CD4-positive, CD25-positive, alpha-beta regulatory T cell (primary cell): ENCODE measurements at places on chromosomes 3 and 15. TPM values are rescaled to one million over a fixed set of nuclear protein-coding genes. Genes with fewer than 3 reads are reported as not detected.

DNA sequence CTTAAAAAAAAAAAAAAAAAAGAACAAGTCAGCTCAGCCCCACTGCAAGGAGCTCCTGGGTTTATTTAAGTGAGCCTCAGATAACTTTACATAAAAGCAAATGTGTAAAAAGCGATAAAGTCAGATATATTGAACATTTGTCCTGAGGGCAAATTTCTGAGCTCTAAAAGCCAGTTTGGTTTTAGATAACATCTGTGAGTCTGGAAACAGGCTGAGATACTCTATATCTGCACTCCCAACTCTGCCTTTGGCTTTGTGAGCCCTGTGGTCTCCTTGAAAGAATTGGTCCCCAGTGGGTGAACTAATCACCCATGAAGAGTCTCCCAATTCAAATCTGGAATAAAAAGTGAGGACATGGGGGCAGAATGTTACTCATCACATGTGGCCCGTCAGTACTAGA, 104.6 kb downstream of the APBA2 start:
- DNase-seq, result no peak
- H3K27me3 ChIP-seq, result no peaks in the 10 kb centered on the region
- H3K4me3 ChIP-seq, result no peak overlapping the region
- no peaks in the 10 kb centered on the region for H3K36me3 ChIP-seq

Gene HGD
- polyA plus RNA-seq, result not detected

- H3K4me1 ChIP-seq, result no peaks in the 10 kb centered on the region
- no peaks in the 10 kb centered on the region for H3K36me3 ChIP-seq
- H3K27me3 ChIP-seq, result no peaks in the 10 kb centered on the region
- no peak overlapping the region for H3K4me3 ChIP-seq
- no peak for DNase-seq
- H3K27ac ChIP-seq, result no peak overlapping the region
Observed at GRCh38 chr15:81859737-81860516, 185.9 kb downstream of the MEX3B start.

Gene LSAMP
- polyA plus RNA-seq, result not detected

- no peaks in the 10 kb centered on the region for H3K36me3 ChIP-seq
- no peaks in the 10 kb centered on the region for H3K4me1 ChIP-seq
- no peak overlapping the region for H3K27ac ChIP-seq
- no peak overlapping the region for H3K4me3 ChIP-seq
Observed at GRCh38 chr3:32934150-32934742, 17.2 kb upstream of the CCR4 start.
